ENCODE measurements at places on chromosomes 7 and 10.

GRCh38 chr7:47610506-47611044 lies 28.7 kb upstream of the TNS3 start:
- no peak overlapping the region for H3K27ac ChIP-seq
- DNase-seq, result no peak
- no peaks in the 10 kb centered on the region for H3K36me3 ChIP-seq
- no peaks in the 10 kb centered on the region for H3K27me3 ChIP-seq

DNA sequence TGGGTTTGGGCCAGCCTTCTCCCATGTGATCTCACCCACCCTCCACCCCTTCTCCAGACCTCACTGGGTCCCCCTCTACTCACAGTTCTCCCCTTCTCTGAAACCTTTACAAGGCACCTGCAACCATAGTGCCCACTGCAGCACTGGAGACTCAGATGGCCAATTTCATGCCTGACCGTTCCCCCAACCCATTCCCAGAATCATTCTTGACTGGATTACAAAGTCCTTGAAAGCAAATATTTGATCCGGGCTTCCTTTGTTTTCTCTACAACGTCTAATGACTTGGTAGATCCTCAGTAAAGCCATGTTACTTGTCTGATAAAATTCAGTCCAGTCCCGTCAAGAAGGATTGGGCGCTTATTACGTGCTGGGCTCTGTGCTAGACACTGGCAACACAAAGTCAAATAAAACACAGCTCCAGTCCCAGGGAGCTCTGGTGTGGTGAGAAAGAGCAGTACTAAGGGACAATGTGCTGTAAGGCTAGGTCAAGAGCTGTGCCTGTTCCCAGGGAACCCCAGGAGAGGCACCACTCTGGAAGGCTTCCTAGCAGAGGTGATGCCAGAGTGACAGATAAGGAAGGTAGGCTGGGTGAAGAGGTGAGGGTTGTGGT lies 36.5 kb downstream of the SH3PXD2A start:
- H3K27ac ChIP-seq, result no peak overlapping the region
- no peaks in the 10 kb centered on the region for H3K4me1 ChIP-seq
- H3K4me3 ChIP-seq, result no peak overlapping the region
- no peaks in the 10 kb centered on the region for H3K36me3 ChIP-seq
- DNase-seq, result no peak

- H3K27me3 ChIP-seq, result no peaks in the 10 kb centered on the region
- no peak for DNase-seq
- H3K27ac ChIP-seq, result no peak overlapping the region
- no peaks in the 10 kb centered on the region for H3K36me3 ChIP-seq
Measured at GRCh38 chr7:20228654-20229053, 11.5 kb upstream of the MACC1 start.

- no peak overlapping the region for H3K27ac ChIP-seq
- DNase-seq, result no peak
- H3K4me3 ChIP-seq, result no peak overlapping the region
- peaks cover 4% of the 10 kb centered on the region for H3K27me3 ChIP-seq
Measured at GRCh38 chr10:418894-419293, 270.6 kb downstream of the DIP2C start.

- no peak overlapping the region for H3K4me3 ChIP-seq
- no peaks in the 10 kb centered on the region for H3K36me3 ChIP-seq
- H3K4me1 ChIP-seq, result no peaks in the 10 kb centered on the region
- no peaks in the 10 kb centered on the region for H3K27me3 ChIP-seq
- no peak for DNase-seq
- H3K27ac ChIP-seq, result no peak overlapping the region
Measured at GRCh38 chr10:15486404-15486803, 115.3 kb upstream of the FAM171A1 start.

DNA sequence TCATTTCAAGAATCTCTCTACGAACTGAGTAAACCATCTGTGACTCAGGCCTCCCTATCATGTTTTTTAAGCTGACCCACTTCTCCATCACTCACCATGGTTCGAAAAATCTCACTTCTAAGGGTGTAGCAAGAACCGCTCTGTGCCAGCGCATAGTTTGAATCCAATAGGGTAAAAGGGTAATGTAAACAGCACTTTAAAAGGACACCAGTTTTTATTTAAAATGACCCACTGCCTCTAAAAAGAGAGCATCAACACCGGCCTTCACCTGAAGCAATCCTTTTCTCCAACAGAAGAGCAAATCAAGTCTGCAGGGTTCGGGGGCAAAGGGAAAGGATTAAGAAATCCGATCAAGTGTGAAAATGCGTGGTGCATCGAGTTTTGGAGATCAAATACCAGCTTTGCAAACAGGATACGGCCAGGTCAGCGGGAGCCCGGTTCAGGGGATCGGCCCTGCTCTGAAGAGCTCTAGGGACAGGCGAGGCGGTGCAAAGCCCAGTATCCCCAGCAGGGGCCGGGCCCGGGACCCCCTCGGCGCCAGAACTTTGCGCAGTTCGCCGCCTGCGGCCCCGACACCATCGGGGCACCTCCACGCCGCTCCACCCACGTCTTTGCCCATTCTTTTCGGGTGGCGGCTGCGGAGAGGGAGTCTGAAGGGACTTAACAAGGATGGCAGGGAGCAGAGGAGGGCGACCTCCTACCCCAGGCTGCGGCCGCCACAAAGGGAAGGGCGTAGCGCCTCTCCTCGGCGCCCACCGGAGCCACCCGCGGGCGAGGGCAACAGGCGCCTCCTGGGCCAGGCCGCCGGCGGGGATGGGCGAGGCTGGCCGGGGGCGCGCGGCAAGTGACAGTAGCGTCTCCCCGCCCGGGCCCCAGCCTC lies 842 bp downstream of the NMT2 start:
- H3K36me3 ChIP-seq, result no peaks in the 10 kb centered on the region
- peak overlapping the region; percentile 60 for H3K27ac ChIP-seq
- H3K27me3 ChIP-seq, result no peaks in the 10 kb centered on the region
- peak; percentile 60 for DNase-seq
- peaks cover 57% of the 10 kb centered on the region for H3K4me1 ChIP-seq
- peak overlapping the region; percentile 94 for H3K4me3 ChIP-seq

DNA sequence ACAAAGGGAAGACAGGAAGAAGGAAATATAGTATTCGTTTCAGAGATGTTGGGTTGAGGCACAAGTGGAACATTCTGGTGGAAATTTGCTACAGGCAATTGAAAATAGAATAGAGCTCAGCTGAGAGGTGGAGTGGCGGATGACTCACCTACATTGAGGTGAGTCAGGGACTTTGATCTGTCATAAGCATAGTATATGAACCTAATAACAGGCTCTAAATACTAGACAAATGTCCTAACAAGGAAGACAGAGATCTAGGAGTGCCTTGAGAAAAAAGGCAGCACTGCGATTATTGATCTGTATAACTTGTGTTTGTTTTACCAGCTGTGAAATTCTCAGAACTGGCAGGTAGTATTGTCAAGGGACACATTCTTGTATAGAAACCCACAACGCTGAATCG lies 907 bp upstream of the IFRD1 start:
- H3K4me1 ChIP-seq, result peaks cover 32% of the 10 kb centered on the region
- H3K27me3 ChIP-seq, result no peaks in the 10 kb centered on the region
- H3K27ac ChIP-seq, result peak overlapping the region; percentile 85
- no peaks in the 10 kb centered on the region for H3K36me3 ChIP-seq

DNA sequence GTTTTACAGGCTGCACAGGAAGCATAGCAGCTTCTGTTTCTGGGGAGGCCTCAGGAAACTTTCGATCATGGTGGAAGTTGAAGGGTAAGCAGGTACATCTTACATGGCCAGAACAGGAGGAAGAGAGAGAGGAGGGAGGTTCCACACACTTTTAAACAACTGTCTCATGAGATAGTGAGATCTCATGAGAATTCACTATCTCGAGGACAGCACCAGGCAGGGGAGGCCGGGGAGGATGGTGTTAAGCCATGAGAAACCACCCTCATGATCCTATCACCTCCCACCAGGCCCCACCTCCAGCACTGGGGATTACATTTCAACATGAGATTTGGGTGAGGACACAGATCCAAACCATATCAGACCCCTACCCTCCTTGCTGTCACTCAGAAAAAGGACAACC lies 23.7 kb downstream of the ZNF503 start:
- no peak overlapping the region for H3K27ac ChIP-seq
- DNase-seq, result no peak
- H3K4me1 ChIP-seq, result no peaks in the 10 kb centered on the region
- no peaks in the 10 kb centered on the region for H3K27me3 ChIP-seq
- H3K4me3 ChIP-seq, result no peak overlapping the region

- DNase-seq, result no peak
- no peak overlapping the region for H3K27ac ChIP-seq
- no peaks in the 10 kb centered on the region for H3K4me1 ChIP-seq
Measured at GRCh38 chr10:69948261-69948660, 104.4 kb upstream of the MACROH2A2 start.

DNA sequence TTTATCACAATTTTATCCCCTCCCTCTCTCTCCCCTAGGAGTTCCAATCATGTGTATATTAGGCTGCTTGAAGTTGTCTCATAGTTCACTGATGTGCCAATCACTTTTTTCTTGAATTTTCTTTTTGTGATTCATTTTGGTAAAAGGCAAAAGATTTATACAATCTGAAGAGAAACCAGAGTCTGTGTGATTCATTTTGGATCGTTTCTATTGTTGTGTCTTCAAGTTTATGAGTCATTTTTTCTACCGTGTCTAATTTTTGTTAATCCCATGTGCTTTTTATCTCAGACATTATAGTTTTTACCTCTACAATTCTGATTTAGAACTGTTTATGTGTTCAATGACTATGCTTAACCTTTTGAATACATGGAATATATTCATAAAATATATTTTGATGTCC lies 483.9 kb upstream of the AUTS2 start:
- H3K27ac ChIP-seq, result no peak overlapping the region
- no peaks in the 10 kb centered on the region for H3K4me1 ChIP-seq
- H3K36me3 ChIP-seq, result no peaks in the 10 kb centered on the region

Measured in DND-41 (cell line).